B cell (primary cell): ENCODE measurements at places on chromosomes 4 and X.

DNA sequence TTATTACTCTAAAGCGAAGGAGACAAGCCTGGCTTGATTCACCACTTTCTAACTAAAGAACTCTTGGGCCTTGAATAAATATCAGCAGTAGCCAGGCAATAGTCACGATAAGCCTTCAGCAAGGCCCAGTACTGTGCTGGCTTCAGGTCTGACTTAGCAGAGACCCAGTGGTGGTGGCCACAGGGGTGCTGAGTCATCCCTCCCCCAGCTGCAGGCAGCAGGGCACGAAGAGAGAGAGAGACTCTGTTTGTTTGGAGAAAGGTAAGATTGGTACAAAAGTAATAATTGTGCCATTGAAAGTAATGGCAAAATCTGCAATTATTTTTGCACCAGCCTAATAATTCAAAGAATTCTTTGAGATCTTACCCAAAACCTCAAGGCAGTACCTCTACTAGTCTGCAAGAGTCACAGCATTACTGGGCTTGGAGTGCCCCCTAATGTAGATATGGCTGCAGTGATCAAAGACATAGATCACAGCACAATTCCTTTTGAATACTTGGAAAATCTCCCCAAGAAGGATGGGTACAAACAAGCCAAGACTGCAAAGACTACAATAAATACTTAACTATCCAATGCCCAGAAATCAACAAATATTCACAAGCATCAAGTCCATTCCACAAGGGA is 159.5 kb upstream of the USP38 start:
- DNase-seq, result no peak

DNA sequence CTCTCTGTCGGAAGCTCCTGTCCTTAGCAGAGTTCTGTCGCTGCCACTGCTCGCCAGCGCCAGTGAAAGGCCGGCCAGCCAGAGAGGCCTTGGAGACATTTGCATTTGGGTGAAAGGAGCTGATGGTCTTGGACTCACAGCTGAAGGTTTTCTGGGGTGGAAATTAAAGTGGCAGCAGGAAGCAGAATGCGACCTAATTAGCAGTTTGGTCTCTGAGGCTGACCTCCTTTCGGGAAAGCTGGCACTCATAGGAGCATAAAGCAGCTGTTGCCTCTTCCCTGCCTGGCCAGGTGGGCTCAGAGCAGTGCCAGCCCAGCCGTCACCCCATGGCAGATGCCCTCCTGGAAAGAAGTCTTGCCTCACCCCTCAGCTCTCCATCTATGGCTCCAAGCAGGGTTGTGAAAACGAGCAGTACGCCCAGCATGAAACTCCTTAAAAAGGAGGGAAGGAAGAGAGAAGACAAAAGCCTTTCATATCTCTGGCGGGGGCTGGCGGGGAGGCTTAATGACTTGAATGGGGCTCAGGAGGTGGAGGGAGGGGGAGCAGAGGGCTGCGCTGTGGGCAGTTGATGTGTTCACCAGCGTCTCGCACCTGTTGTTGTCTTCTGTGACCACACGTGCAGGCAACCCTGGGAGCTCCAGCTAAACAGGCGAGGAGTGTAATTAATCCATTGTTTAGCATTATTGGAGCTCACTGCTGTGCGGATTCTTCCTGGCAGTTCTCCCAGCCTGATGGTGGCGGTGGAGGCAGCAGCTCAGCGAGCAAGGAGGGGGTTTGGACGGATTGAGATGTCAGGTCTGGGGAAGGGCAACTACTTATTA is 264.0 kb downstream of the MID1IP1 start:
- DNase-seq, result no peak

GRCh38 chr4:52937829-52938228 is 75.7 kb downstream of the RASL11B start:
- no peak for DNase-seq

GRCh38 chr4:22170353-22170752 is 221.8 kb upstream of the KCNIP4 start:
- no peak for DNase-seq

DNA sequence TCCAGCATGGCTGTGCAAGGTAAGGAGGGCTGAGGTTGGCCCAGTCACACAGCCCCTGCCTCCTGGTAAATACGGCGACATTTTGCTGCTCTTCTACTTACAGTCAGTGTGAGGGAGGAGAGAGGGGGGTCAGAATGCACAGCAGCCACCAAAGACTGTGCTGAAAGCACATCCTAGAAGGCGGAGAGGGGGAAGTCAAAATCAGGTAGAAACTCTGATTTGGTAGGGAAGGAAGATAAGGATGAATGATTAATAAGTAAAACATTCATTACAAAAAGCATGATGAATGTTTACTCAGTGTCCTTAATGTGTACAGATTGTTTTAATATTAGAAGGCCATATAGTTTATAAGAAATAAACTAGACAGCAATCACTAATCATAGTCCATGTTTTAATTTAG is 57.5 kb downstream of the ADD1 start:
- DNase-seq, result no peak

GRCh38 chr4:99961711-99962110 is 11.6 kb upstream of the H2AZ1 start:
- DNase-seq, result no peak

DNA sequence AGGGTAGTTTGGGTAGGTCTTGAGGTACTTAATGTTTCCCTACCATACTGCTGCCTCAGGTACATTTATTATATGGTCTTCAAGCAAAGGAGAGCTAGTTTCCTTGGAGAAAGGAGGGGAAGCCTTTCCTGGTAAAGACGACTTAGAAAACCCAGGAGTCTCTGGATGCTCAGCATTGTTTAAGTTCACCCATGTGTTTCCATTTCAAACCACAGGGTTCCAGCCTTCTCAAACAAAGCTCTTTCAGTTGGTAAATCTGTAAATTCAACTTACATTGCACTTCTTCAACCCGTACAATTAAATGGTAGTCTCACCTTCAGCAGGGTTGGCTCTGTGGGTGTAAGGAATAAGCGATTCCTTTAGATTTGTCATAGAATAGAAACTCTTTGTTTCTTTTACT is 111.9 kb upstream of the UNC5C start:
- no peak for DNase-seq

DNA sequence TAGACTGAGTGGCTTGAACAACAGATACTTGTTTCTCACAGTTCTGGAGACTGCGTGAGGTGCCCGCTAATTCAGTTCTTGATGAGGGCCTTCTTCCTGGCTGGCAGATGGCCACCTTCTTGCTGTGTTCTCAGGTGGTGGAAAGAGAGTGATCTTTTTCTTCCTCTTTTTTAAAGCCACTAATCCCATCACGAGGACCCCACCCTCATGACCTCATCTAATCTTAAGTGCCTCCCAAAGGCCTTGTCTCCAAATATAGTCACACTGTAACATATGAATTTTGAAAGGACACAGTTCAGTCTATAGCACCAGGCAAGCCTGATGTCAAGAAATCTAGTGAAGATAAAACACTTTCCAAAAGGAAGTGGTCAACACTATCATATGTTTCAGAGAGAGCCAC is 12.4 kb downstream of the VAMP7 start:
- DNase-seq, result no peak

GRCh38 chrX:114500622-114501021 is 83.3 kb upstream of the HTR2C start:
- no peak for DNase-seq

GRCh38 chrX:134528960-134529359 is 69.0 kb downstream of the HPRT1 start:
- DNase-seq, result no peak

DNA sequence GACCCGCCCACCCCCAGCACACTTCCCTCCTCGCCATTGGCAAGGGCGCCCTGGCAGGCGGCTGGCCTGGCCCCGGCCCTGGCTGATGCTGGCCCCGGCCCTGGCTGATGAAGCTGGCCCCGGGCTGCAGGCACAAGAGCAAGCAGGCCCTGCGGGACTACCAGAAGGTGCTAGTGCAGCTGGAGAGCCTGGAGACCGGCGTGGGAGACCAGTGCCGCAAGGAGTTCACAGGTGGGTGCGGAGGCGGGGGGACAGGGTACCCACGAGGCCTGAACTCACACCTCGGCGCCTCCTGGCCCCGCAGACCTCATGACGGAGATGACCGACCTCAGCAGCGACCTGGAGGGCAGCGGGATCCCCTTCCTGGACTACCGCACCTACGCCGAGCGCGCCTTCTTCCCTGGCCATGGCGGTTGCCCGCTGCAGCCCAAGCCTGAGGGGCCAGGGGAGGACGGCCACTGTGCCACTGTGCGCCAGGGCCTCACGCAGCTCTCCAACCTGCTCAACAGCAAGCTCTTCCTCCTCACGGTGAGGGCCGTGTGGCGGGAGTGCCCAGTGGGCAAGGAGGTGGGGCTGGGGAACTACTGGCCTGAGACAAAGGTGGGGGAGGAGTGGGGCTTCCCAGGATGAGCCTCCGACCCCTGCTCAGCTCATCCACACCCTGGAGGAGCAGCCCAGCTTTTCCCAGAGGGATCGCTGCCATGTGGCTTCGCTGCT is 6.1 kb upstream of the SRPK3 start:
- no peak for DNase-seq

- DNase-seq, result no peak
Observed at GRCh38 chrX:27465036-27465435, 1.9 kb upstream of the PPP4R3C start.
